Neuronal stem cell (in vitro differentiated cells): ENCODE measurements at places on chromosomes 11 and 22.

- no peak overlapping the region for H3K4me3 ChIP-seq
- H3K36me3 ChIP-seq: peaks cover 16% of the 10 kb centered on the region
- H3K4me1 ChIP-seq: peaks cover 8% of the 10 kb centered on the region
- no peaks in the 10 kb centered on the region for H3K27me3 ChIP-seq
- DNase-seq: no peak
These were observed 37.1 kb upstream of the CARS1 start for GRCh38 chr11:3094223-3094824.

GRCh38 chr11:103994094-103994493 lies 42.3 kb upstream of the DDI1 start:
- H3K4me3 ChIP-seq: no peak overlapping the region
- no peaks in the 10 kb centered on the region for H3K4me1 ChIP-seq
- H3K27me3 ChIP-seq: no peaks in the 10 kb centered on the region
- H3K36me3 ChIP-seq: no peaks in the 10 kb centered on the region
- no peak overlapping the region for H3K27ac ChIP-seq

DNA sequence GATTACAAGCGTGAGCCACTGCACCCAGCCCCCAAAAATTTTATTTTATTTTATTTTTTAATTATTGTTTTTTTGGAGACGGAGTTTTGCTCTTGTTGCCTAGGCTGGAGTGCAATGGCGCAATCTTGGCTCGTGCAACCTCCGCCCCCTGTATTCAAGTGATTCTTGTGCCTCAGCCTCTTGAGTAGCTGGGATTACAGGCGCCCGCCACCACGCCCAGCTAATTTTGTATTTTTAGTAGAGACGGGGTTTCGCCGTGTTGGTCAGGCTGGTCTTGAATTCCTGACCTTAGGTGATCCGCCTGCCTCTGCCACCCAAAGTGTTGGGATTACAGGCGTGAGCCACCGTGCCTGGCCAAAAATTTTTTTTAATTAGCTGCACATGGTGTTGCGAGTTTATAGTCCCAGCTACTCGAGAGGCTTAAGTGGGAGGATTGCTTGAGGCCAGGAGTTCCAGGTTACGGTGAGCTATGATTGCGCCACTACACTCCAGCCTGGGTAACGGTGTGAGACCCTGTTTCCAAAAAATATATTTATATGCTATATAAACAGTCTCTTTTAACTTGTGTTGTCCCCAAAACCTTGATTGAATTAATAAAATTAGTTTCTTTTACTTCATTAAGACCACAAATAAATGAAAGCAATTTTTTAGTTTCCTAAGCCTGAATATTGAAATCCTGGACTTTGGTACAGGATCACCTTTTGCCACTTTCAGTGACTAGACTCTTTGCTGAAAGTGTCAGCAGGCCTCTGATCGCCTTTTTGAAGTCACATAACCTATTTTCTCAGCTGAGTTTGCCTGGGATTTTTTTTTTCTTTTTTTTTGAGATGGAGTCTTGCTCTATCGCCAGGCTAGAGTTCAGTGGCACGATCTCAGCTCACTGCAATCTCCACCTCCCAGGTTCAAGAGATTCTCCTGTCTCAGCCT lies 16.2 kb downstream of the ATG13 start:
- H3K36me3 ChIP-seq: peaks cover 57% of the 10 kb centered on the region
- DNase-seq: no peak
- no peaks in the 10 kb centered on the region for H3K27me3 ChIP-seq
- no peak overlapping the region for H3K4me3 ChIP-seq

DNA sequence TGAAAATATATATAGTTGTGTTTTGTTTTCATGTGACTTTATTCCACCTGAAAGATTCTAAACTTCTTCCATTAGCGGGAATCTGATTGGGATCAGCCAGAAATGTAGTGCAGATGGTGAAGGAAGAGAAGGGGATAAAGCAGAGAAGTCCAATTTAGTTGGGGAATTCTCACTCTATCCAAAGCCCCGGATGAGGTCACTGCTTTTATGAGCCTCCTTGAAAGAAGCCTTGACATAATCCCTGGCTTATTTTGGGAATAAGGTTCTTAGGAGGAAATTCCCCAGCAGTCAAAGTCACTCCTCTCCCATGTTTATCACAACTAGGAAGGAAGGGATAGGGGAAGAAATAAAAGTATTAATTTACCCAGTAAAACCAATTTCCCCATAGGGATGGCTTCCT lies 41.1 kb downstream of the OSBP start:
- DNase-seq: no peak
- H3K4me1 ChIP-seq: no peaks in the 10 kb centered on the region
- H3K4me3 ChIP-seq: no peak overlapping the region

DNA sequence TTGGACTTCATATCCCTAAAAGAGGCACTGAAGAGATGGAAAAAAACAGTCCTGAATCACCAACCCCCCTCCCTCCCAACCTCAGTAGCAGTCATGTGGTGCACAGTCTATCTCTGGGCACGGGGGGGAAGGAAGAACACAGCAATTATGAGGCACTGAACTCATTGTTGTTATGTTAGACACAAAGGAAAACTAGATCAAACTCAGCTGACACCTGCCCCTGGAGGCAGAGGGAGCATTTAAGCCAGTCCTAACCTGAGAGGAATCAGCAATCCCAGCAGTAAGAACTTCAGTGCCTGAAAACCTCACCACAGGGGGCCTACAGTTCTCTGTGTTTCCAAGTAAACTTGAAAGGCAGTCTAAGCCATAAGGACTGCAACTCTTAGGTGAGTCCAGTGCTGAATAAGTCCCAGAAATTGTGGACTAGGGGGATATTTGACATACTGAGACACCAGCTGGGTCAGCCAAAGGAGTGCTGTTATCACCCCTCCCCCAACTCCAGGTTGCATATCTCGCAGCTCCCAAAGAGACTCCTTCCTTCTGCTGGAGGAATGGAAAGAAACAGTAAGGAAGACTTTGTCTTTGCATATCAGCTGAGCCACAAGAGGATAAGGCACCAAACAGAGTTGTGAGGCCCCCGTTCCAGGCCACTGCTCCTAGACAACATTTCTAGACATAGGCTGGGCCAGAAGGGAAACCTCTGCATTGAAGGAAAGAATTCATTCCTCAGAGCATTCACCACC lies 72.5 kb downstream of the GLYATL1 start:
- H3K27me3 ChIP-seq: no peaks in the 10 kb centered on the region
- peak overlapping the region; percentile 46 for H3K27ac ChIP-seq
